ENCODE measurements at places on chromosomes 2 and 18.

DNA sequence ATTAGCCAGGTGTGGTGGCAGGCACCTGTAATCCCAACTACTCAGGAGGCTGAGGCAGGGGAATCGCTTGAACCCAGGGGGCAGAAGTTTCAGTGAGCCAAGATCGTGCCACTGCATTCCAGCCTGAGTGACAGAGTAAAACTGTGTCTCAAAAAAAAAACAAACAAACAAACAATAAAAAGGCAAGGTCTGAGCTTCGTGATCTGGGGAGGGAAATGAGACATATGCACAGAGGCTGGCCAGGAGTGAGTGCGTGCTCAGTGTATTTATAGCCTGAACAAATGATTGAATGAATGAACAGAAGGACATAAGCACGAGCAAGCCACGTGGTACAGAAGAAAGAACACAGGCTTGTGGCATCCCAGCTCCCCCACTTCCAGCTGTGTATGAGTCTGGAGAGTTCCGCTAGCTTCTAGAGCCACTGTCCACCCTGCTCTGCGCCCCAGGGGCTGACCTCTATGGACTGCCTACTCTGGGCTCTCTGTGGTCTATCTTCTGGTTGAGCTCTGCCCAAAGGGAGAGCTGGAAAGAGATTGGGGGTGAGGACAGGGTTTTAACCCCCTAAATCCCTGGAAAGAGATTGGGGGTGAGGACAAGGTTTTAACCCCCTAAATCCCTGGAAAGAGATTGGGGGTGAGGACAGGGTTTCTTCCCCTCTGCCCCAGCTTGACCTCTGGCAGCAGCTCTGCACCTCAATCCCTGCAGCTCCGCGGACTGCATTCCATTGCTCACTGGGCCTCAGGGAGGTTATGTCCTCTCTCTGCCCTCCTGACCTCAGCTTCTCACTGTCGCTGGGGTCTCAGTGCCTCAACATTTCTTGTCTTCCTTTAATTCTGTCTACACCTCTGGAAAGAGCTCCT, 11.0 kb upstream of the ROCK2 start:
- no peak for DNase-seq

DNA sequence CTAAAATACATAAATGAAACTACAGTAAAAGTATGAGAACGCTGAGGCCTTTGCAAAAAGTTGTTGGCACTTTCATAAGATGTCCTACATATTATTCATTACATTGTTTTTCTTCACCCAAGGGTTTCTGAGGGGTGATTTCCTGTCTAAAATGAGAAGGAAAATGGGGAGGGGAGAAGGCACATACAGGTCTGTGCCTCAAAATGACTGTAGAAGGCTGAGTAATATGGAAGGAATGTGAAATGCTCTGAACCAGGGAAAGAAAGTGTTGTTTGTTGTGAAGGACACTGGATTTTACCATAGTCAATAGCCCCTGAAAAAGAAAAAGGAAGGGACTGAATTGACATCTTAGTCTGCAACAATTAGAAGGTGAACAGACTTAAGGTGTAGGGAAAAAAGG, 99.5 kb upstream of the RNF152 start:
- DNase-seq: peak; percentile 38

DNA sequence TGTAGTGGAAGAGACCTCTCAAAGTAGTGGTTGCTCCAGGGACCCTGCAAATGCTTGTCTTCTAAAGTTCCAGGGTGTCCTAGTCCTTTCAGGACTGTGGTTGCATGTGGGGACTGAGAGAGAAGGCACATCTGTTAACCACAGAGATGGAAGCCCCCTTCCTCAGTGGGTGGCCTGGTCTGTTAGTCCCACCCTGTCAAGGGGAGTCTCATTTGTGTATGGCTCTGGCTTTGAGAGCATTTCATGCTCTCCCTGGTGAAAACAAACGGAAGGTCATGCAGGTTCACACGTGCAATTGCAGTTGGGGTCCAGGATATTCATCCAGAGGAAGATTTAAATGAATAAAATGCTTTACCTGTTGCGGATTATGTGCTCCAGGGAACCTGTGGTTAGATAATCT, 219.6 kb downstream of the PRKCE start:
- no peak for DNase-seq

- DNase-seq: no peak
Measured at GRCh38 chr18:75221897-75222296, 11.3 kb downstream of the TSHZ1 start.

DNA sequence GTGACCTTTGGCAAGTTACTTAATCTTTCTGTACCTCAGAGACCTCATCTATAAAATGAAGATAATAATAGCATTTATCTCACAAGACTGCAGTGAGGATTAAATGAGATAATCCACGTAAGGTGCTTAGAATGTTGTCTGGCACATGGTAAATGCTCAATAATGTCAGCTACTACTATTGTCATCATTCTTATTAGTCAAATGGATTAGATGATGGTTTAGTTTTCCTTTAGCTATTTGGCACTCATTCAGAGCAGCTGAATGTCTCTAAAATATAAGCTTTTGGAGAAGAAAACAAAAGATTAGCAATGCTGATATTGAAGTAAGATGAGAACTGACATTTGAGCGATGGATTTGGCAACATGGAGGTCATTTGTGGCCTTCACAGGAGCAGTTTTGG, 125.1 kb downstream of the AQP4 start:
- DNase-seq: no peak

GRCh38 chr2:71936076-71937030, 211.3 kb downstream of the CYP26B1 start:
- DNase-seq: no peak

DNA sequence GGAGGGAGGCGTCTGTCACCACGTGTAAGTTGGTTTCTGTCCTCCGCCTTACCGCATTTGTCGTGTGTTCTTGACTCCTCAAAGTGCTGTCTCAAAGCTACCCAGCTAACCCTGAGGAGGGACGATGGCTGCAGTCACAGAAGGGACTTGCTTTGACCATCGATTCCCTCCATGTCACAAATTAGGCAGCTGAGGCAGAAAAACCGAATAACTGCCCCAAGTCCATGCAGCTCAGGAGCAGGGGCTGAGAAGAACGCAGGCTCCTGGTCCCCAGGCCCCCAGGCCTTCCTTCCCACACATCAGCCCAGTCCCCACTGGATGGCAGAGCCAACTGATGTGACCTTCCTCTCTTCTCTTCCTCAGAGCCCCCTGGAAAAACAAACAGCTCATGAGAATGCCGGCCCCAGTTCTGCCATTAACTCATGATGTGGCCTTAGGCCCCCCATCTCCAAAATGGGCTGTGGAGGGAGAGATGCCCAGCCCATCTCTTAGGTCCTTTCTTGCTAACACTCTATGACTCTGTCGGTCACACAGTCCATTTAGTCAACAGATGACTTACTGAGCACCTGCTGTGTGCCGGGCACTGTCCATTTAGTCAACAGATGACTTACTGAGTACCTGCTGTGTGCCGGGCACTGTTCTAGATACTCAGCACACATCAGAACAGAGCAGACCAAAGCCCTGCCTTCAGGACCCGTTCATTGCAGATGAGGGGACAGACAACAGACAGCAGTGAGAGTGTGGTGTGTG, 19.6 kb downstream of the MTERF4 start:
- no peak for DNase-seq

- DNase-seq: no peak
Measured at GRCh38 chr2:118016911-118017310, 3.0 kb upstream of the CCDC93 start.

- no peak for DNase-seq
Measured at GRCh38 chr2:137252934-137253333, 487.6 kb downstream of the THSD7B start.

DNA sequence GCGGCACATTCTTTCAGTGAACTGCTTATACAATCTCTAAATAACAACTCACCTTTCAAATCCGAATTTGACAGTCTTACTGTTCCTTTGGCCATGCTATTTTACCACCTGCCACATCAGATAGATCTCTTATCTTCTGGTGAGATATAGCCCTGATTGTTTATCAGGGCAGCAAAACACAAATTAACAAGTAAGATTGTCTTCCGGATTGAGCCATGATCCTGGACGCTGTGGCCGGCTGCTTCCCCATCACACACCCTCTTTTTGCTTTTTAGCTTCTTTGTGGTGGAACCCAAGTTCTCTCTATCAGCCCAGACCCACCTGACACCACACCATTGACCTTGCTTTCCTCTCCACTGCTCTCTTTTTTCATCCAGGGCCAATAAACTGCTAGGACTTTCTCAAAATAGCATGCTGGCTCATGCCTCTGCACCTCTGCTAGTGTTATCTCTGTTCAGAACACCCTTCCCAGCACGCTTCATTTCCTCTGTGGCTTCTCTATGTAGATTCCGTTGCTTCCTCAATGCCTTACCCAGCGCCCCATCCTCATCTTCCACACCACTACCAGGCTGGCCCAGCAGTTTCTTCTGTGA, 111.8 kb upstream of the CNTNAP5 start:
- DNase-seq: no peak

DNA sequence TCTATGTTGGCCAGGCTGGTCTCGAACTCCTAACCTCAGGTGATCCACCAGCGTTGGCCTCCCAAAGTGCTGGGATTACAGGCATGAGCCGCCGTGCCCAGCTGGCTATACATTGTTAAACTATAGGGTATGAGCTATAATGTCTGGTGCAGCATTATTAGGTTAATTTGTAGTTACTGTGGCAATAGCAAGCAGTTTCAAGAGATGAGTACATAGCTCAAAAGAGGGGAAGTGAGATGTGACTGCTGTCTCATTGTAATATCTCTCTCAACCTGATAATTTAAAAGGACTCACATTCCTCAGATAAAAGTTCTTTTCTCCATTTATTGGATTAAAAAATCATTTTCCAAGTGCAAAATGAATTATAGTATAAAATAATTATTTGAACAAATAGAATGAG, 116.4 kb downstream of the INO80D start:
- no peak for DNase-seq

DNA sequence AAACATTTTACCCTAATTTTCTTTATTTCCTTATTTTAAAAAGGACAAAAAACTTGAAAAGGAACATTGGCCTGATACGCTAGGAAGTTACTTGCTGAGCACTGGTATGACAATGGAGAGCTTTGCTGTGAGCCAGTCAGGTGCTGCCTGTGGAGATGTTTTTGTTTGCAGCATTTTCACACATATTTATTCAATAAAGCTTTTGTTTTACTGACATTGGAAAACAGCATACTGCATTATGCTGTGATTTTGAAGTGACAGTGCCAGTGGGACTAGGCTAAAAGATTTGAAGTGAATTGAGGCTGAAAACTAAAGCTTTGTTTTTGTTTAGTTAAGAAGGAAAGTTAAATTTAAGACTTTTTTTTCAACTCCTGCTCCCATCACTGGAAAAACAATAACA, 470.7 kb upstream of the ZEB2 start:
- no peak for DNase-seq

- DNase-seq: no peak
Measured at GRCh38 chr2:238888781-238889180, 40.9 kb downstream of the TWIST2 start.

DNA sequence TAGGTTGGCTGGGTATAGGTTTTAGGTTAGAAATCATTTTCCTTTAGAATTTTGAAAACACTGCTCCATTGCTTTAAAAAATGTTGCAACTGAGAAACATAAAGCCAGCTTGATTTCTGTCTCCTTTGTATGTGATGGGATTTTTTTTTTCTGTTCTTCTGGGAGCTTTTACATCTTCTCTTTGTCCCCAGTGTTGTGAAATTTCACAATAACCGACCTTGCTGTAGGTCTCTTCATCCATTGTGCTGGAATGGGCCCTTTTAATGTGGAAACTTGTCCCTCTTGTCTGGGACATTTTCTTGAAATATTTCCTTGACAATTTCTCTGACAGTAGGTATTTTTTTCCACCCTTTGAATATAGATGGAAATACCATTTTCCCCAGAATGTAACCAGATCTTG, 44.0 kb upstream of the LAPTM4A start:
- no peak for DNase-seq

GRCh38 chr2:205627085-205627484, 55.2 kb upstream of the NRP2 start:
- DNase-seq: no peak

DNA sequence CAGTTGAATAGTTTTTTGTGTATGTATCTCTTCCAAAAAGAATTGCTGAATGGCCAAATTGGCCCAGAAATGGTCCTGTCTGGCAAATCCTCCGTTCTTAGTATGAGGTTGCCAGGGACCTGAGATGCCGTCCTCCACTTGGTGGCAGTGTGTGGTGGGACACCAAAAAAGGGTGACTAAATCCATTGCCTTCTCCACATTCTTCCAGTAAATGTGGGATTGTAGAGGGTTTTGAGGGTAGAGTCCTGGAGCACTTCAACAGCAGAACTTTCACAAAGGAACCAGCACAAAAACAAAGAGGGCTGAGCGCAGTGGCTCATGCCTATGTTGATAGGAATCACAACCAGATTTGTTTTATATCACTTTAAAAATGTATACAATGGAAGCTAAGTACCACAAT, 199.9 kb downstream of the BCL2 start:
- peak; percentile 47 for DNase-seq

GRCh38 chr2:201779901-201780673, 646 bp downstream of the ALS2 start:
- no peak for DNase-seq

- DNase-seq: no peak
Measured at GRCh38 chr18:79949697-79950487, 1.6 kb downstream of the SLC66A2 start.

DNA sequence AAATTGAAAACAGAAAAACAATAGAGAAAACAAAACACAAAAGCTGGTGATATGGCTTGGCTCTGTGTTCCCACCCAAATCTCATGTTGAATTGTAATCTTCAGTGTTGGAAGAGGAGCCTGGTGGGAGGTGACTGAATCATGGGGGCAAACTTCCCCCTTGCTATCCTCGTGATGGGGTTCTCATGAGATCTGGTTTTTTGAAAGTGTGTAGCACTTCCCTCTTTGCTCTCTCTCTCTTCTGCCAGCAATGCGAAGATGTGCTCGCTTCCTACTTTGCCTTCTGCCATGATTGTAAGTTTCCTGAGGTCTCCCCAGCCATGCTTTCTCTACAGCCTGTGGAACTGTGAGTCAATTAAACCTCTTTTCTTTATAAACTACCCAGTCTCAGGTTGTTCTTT, 112.3 kb upstream of the UXS1 start:
- DNase-seq: no peak

- no peak for DNase-seq
Measured at GRCh38 chr2:28188436-28188835, 204.2 kb upstream of the FOSL2 start.

DNA sequence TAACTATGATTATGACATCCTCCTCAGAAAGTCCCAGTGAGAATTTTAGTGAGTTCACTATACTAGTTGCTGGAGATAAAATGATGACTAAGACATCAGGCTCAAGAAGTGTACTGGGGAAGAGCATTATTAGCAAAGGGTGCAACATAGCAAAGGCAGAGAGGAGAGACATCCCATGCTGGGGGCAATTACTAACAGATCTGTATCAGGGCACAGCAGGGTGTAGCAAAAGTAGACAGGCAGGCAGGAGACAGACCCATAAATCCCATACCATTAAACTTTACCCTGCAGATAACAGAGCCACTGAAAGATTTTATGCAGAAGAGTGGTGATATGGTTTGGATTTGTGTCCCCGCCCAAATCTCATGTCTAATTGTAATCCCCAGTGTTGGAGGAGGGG, 161.7 kb downstream of the SP3 start:
- no peak for DNase-seq

DNA sequence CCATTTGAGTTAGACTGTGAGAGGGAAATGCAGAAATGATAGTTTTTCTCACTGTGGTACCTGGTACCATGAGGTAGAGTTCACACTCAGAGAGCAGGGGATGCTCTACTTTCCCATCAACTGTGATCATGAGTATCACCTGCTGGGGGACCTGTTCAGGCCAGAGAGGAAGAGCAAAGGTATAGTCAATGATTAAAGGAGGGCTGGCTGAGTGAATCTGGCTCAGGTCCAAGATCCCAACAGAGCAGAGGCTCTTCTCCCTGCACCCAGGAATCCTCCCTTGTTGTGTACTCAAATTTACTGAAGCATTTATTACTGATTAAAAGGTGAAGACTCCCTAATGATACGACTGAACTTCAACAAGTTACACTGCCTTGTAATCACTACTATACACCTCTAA, 104.6 kb upstream of the CHRNA1 start:
- no peak for DNase-seq

Data from urothelium cell line (cell line).